OCI-M1 (cell line): ENCODE measurements at places on chromosomes 4 and X.

GRCh38 chr4:53240573-53240972 lies 125.3 kb downstream of the SCFD2 start:
- no peak for DNase-seq

DNA sequence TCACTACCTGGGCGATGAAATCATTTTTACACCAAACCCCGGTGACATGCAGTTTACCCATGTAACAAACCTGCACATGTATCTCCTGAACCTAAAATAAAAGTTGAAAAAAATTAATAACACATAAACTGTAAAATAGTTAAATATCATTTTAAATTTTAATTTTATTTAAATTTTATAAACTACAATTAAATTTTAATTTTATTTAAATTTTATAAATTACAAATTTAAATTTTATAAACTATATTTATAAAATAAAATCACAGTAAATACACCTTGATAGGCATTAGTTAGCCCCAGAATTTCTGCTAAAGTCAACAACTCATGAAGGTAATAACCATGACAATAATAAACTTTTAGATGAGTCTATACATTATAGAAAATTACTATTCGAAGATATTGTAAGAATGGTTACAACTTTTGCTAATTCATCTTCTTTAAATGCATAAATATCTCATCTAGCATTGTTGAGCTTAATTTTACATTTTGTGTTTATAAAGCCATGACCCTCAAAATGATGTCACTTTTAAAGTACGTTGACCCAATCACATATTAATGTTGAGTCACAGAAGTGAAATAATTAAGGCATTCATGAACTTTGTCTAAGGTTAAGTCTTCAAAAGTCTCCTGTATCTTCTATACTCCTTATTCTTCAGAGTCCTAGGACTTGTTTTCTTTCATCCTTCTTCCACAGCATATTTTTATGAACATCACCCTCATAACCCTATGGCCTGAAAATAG lies 755.8 kb upstream of the LCORL start:
- no peak for DNase-seq

- DNase-seq, result peak; percentile 11
Measured at GRCh38 chr4:25457053-25457715, 80.1 kb downstream of the ANAPC4 start.

DNA sequence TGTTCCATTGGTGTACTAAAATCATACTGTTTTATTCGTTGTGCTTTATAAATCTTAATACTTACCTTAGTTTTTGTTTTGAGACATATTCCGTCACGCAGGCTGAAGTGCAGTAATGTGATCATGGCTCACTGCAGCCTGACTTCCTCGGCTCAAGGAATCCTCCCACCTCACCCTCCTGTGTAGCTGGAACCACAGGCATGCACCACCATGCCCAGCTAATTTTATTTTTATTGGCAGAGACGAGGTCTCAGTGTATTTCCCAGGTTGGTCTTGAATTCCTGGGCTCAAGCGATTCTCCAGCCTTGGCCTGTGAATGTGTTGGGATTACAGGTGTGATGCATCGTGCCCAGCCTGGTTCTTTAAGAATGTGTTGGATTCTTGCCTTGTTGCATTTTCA lies 24.4 kb upstream of the DCK start:
- DNase-seq, result no peak

DNA sequence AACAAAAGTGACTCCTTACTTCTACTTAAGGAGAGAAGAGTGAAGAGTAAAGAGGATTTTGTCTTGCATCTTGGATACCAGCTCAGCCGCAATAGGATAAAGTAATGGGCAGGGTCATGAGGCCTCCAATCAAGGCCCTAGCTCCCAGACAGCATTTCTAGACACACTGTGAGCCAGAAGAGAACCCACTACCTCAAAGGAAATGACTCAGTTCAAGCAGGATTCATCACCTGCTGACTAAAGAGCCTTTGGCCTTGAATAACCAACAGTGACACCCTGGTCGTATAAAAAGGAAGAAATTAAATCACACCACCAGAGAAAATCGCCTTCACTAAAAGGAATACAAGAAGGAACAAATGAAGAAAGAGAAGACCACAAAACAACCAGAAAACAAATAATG lies 416.1 kb downstream of the PCDH18 start:
- DNase-seq, result no peak

GRCh38 chr4:6332042-6332668 lies 62.5 kb downstream of the WFS1 start:
- peak; percentile 15 for DNase-seq

DNA sequence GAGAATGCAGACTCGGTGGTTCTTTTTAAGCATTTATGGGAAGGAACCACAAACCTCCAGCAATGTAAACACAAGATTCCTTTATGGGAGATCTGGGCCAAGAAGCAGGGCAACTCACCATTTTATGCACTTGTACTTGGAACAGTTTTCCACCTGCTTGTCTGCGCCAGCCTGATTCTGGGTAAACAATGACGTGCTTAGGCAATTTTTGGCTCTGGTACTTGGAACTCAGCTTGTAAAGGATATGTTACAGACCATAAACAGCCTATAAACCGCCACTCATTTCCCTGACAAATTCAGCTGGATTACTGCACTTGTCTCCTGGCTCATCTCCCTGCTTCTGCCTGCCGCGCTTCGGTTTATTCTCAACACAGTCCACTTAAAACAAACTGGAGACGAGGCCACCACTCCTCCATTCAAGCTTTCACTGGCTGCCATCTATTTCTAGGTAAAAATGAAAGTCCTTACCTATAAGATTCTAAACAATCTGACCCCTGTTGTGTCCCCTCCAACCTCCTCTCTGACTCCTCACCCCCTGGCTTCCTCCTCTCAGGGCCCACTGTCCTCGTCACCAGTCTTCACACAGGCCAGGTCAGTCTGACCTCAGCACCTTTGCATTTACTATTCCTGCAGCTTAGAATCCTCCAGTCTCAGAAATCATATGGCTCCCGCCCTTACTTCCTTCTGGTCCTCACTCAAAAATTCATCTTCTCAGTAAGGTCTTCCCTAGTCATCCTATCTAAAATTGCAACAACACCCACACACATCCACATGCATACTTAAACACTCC lies 205.9 kb upstream of the GALNT7 start:
- DNase-seq, result no peak

DNA sequence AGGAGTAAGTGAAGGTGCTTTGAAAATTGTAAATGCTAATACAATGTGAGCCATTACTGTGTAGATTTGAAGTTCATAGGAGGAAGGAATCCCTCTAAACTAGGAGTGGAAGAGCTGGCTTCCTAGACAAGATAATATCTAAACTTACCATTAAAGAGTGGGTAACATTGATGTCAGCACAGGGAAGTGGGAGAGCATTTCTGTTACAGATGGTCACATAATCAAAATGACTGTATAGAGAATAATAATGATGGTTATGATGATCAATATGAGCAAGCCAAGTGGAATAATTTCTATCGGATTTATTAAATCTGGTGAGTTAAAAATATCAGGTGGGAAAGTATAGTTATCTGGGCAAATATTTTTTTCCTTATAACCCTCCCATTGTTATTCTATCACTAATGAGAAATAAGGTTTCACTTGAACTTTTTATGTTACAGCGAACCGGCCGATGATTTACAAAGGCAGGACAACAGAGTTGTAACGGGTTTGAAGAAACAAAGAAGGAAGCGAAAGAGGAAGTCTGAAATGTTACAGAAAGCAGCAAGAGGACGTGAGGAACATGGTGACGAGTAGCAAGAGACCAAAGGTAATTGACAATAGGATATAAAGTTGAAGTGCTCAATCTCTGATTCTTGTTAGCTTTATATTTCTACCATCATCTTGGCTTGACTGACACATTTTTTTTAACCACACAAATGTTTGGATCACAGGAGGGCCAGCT lies 43.5 kb downstream of the FMR1NB start:
- no peak for DNase-seq

DNA sequence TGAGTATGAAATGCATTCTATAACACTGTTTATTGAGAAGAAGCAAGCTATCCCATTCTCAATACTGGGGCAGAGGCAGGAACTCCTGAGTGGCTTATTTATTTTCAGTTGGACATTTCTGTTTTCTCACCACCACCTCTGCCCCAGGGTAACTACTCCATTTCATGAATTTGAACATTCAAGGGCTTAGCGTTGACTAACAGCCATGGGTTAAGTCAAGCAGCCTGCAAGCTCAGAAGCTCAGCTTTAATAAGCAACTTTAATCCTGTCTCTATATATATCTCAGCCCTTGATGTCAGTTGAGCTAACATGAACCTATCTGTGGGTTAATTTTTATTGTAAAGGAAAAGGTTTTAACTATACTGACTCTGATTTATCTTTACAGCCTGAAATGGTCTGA lies 93.8 kb downstream of the MBNL3 start:
- DNase-seq, result no peak

DNA sequence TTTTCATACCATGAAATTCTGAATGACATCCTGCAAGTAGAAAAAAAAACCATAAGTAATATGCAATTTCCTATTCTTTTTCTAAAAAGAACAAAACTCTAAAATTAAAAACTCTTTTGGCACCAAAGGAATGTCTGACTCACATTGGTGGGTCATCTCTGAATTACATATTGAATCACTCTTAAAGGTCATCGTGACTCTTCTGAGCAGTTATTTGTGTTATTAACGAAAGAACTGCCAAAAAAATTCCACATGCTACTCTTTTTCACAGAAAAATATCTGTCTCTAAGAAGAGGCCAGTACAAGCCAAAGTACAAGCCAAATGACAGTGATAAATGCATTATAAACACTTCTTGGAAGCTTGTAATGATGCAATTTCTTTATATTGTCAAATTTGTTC lies 282.2 kb downstream of the GUCY2F start:
- DNase-seq, result peak; percentile 1

DNA sequence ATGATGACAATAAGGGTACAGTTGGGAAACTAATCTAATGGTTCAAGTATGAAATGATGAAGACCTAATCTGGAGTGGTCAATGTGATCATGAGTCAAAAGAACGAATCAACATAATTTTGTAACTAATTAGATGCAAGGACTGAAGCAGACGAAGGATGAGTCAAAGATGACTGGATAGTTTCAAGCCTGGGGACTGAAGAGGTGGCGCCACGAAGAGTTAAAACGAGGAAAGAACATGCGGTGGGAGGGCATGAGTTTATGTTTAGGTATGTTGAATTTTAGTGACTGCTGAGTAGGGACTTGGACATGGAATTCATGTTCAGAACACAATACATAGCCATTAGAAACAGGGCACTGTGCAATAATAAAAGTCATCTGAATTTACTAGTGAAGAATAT lies 221.5 kb upstream of the FAM241A start:
- no peak for DNase-seq

DNA sequence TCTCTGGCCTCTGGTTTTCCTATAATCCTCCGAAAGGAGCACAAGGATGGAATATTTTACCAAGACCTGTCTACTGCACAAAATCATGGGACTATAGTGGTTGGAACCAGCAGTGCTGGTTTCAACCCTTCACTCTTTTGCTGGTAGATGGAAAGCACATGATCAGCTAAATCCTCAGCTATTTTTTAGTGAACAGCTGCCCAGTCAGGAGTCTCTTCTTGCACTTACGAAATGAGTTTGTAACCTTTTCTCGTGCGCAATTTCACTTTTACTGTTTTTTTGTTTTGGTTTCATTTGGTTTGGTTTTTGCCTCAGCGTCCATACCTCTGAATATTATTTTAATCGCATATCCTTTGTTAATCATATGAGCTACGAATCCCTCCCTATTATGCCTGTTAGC lies 418.5 kb upstream of the CPEB2 start:
- DNase-seq, result no peak

DNA sequence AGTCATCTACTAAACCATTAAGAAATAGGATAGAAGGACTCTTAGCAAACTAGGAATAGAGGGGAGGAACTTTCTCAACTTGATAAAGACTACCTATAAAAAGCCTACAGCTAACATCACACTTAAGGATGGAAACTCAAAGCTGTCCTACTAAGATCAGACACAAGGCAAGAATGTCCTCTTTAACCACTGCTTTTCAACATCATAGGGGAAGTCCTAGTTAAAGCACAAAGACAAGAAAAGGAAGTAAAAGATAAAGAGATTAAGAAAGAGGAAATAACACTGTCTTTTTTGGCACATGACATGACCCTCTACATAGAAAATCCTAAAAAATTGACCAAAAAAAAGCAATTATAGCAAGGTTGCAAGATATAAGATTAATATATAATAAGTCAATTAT lies 136.6 kb downstream of the FBXW7 start:
- peak; percentile 74 for DNase-seq

DNA sequence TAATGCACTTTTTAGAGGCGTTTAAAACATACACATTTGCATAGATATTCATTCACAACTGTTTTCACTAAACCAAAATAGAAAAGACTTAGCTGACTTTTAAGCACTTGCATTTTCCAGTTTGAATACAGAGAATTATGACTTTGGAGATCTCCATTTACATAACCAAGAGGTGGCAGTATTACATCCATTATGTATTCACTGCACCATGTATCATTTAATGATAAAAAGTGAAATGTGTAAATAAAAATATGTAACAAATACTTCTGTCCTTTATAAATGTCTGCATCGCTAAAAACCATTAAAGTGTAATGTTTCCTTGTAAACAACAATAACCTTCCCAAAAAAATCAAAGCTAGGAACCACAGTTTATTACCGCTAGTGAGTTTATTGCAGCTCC lies 413.2 kb downstream of the FGF13 start:
- peak; percentile 12 for DNase-seq

DNA sequence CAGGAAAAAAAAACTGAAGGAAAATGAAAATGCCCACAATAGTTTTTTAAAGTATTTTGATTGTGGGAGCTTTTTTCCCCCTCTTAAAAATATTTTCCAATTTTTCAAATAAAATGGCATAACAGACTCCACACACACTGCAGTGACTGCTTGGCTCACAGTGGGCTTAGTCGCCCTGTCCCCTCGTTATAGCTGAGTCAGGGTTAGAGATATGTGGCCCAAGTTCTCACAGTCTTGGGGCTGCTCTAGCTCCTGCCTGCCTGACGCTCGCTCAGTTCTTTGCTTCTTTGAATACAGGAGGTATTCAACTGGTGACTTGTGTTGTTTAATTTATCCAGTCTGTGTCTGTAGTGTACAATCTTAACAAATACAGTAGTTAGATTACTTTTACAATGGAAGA lies 47.7 kb downstream of the BEND2 start:
- peak; percentile 17 for DNase-seq

DNA sequence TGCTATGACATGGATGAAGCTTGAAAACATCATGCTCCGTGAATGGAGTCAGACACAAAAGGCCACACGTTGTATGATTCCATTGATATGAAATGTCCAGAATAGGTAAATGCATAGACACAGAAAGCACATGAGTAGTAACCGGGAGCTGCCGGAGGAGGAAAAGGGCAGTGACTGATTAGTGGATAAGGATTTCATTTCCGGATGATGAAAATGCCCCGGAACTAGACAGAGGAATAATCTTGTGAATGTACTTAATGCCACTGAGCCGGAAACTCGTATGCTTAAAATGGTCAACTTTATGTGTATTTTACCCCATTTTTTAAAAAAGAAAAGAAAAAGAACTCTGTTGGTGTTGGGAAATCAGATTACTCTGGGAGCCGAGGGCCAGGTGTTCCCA lies 112.7 kb upstream of the FAM9B start:
- no peak for DNase-seq

DNA sequence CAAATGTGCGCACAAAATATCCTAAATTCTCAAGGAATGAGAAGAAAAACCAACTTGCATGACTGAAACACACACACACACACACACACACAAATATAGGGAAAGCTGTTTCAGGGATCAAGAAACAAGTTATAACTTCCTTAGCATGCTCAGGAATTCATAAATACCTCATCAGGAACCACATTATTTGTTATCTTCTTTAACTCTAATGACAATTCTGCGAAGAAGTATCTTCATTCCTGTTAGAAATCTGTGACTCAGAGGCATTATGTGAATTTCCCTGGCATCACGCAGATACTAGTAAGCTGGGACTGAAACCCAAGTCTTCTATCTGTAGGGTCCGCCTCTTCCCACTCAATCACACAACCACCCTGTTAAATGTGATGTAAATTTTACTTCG lies 30.3 kb downstream of the TMPRSS11A start:
- no peak for DNase-seq
